ENCODE measurements at places on chromosomes 1 and 21. TPM values are rescaled to one million over a fixed set of nuclear protein-coding genes. Genes with fewer than 3 reads are reported as not detected.

- peaks cover 7% of the 10 kb centered on the region for H3K4me1 ChIP-seq
- DNase-seq = no peak
- no peaks in the 10 kb centered on the region for H3K27me3 ChIP-seq
These were observed 24.1 kb upstream of the TTF2 start for GRCh38 chr1:117036018-117036461.

USH2A gene
- total RNA-seq = 3.7 TPM

GUCA2A gene
- total RNA-seq = not detected

DNA sequence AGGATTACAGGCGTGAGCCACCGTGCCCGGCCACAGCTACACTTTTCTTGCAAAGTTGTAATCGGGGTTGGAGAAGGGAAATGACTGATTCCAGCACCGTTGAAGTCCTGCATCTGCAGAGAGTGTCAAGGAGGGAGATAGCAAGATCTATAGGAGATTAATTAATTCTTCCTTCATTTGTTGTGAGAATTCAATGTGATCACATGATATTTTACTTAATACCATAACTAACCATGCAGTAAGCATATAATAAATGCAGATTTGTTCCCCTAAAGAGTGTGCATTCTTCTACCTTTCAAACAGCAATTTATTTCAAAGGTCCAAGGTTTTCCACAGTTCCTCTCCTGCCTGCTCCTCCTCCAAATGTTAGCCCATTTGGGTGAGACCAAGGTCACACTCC is 204.5 kb downstream of the GREM2 start:
- no peaks in the 10 kb centered on the region for H3K36me3 ChIP-seq
- no peaks in the 10 kb centered on the region for H3K4me1 ChIP-seq
- no peak overlapping the region for H3K4me3 ChIP-seq
- H3K27me3 ChIP-seq = no peaks in the 10 kb centered on the region
- no peak overlapping the region for H3K27ac ChIP-seq

DNA sequence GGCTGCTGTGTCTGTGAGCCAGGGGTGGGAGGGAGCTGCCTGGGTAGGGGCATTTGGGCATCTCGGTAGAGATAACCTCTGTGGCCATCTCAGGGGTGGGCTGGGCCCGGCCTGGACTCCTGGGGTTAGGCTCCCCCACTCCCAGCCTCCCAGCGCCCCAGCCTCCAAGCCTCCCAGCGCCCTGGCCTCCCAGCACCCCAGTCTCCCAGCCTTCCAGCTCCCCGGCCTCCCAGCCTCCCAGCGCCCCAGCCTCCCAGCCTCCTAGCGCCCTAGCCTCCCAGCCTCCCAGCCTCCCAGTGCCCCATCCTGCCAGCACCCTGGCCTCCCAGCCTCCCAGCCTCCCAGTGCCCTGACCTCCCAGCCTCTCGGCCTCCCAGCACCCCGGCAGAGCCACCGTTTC is 85.1 kb upstream of the TTC34 start:
- no peak overlapping the region for H3K4me3 ChIP-seq
- no peaks in the 10 kb centered on the region for H3K36me3 ChIP-seq
- H3K27ac ChIP-seq = no peak overlapping the region
- H3K4me1 ChIP-seq = no peaks in the 10 kb centered on the region
- DNase-seq = no peak

DNA sequence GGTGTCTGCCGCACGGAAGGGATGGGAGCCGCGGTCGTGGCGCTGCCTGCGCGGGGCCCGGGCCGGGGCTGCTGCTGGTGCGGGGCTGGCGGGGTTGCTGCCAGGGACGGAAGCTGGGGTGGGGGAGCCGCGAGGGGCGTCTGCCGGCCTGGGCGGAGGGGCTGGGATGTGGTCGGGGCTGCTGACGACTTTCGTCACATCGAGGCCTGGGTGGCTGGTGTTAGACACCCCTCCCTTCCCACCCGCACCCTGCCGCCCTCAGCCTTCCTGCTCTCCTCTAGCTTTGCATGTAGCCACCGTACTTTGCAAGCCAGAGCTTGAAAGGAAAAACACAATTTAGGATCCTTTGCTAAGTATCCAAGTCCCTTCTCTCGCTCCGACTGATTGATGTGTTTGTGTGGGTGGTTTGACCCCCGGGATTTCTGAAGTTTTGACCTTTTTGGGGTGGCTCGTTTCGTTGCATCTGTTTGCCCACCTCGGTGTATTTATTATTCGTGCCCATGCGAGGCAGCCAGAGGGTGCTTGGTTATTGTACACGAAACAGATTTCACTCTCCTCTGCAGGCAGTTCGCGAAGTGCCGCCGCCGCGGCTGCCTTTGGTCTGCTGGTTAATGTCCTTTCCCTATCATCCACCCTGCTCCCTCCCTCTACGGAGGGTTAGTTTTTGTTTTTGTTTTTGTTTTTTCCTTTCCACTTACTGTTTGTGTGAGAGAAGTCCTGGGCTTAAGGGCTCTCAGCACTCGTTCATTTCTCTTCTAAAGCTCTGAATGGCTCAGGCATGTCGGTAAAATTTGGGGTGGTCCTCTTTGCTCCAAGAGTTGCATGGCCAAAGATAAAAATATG is 868 bp downstream of the C1orf21 start:
- H3K27ac ChIP-seq = peak overlapping the region; percentile 95
- H3K4me3 ChIP-seq = peak overlapping the region; percentile 69

All from heart right ventricle (tissue), 16 donors.